Dermis microvascular lymphatic vessel endothelial cell (primary cell): ENCODE measurements at places on chromosomes 7 and 10. TPM values are rescaled to one million over a fixed set of nuclear protein-coding genes. Genes with fewer than 3 reads are reported as not detected.

DNA sequence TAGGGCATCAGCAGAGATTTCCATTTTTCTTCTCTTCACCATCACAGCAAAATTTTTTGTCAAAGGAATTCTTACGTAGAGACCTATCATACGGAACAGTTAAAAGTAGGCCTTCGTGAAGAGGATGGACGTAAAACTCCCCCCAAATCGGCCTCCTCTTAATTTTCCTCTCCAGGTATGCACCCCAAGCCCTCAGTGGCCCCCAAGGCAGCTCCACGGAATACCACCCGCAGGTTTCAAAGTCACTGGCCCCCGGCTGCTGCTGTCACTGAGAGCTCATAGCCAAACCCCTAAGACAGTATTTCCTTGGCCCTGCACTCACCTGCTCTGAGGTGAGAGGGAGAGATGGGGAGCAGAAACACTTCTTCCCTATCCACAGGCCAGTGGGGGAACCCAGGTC, 8.8 kb downstream of the PODXL start:
- DNase-seq = no peak

DNA sequence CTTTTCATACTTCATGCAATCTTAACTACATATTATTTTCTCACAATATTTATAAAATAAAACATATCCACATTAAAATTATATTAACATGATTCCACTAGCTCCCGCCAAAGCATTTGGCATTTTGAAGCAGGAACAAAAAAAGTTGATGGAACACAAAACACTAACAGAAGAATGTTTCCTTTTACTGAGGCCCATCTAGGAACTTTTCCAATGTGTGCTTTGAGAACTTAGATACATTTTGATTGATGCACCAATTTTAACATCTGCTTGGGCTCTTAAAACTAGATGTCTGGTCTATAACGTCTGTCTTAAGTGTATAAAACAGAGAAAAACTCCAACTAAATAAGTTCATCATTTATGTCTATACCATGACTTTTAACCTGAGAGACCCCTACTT, 1214.8 kb downstream of the SORCS1 start:
- DNase-seq = no peak

- DNase-seq = no peak
These were observed 76.0 kb downstream of the GRK5 start for GRCh38 chr10:119283387-119283786.

Gene PLA2G12B
- total RNA-seq = 0.13 TPM in 2 replicates

Gene CDH23
- under 0.01 TPM in 2 replicates for total RNA-seq
